Stimulated activated CD8-positive, alpha-beta memory T cell treated with anti-CD3 and anti-CD28 coated beads, Interleukin-15, amount 100 ng/mL, for 24 hours (primary cell): ENCODE measurements at places on chromosomes 2 and 18.

DNA sequence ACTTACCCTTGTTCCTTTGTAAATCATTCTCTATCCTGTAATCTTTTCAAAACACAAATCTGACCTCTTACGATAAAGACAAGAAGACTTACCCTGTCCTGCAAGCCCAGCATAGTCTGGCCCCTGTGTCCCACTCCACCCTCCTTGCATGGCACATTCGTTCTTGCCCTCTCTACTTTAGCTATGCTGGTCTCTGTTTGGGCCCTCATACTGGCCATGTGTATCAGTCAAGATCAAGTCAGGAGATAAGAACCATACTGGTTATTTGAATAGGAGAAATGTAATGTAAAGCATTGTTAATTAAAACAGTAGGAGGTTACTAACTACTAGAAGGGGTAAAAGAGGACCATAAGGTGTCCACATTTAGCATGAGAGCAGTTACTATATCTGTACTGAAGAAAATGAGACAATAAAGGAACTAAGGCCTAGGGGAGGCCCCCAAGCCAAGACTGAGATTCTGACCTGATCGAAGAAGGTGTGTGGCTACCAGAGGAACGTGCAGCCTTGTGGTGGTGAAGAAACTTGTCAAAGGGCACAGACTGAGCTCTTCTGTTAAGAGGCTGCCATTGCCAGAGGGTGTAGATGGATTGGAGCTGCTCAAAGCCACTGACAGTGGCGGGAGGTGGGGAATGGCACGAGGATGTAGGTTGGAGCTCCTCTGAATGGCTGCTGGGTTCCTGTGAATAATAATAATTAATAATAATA is 80.8 kb downstream of the KCTD18 start:
- DNase-seq = no peak

DNA sequence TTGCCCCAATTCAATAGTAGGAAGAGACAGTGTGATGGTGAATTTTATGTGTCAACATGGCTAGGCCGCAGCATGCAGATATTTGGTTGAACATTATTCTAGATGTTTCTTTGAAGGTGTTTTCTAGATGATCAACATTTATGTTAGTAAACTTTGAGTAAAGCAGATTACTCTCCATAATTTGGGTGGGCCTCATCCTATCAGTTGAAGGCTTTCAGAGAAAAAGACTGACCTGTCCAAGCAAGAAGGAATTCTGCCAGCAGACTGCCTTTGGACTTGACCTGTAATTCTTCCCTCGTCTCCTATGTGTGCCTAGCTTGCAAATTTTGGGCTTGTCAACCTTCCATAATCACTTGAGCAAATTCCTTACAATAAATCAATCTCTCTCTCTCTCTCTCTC is 8.3 kb upstream of the GRP start:
- no peak for DNase-seq

DNA sequence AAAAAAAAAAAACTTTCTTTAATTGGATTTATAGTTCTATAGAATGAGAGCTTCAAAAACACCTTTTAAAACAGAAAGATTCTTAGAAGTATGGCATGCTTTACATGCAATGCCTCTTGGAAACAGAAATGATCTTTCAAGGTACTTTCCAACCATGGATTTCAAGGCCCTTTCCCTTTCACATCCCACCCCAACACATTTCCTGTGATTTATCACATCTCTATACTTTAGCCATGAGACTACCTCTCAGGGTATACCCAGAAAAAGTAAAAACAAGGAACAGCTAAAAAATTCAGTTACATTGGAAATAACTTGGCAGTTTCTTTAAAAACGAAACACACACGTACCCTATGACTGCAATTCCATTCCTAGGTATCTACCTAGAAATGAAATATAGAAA is 15.2 kb downstream of the RNU4ATAC start:
- no peak for DNase-seq

- DNase-seq = no peak
These were observed 277.5 kb downstream of the DYSF start for GRCh38 chr2:71730785-71731383.

DNA sequence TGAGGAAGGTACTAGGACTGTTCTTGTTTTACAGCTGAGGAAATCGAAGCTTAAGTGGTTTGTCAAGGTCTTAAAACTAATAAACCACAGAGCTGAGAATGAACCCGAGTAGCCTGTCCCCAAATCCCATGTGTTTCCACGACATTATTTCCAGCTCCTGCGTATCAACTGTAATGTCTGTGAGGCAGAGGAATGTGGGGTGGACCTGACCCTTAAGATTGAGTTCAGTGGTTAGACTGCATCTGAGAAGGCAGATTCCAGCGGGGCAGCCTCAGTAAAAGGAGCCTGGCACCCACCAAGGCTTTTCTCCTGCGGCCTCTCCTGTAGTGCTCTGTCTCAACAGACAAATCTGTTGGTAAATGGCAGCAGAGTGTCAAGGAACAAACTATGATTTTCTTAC is 81.9 kb upstream of the TMEM178A start:
- DNase-seq = no peak

- DNase-seq = no peak
These were observed 33.2 kb downstream of the SLC38A11 start for GRCh38 chr2:164922134-164922533.

- DNase-seq = no peak
These were observed 7.3 kb upstream of the GALM start for GRCh38 chr2:38658613-38659012.

DNA sequence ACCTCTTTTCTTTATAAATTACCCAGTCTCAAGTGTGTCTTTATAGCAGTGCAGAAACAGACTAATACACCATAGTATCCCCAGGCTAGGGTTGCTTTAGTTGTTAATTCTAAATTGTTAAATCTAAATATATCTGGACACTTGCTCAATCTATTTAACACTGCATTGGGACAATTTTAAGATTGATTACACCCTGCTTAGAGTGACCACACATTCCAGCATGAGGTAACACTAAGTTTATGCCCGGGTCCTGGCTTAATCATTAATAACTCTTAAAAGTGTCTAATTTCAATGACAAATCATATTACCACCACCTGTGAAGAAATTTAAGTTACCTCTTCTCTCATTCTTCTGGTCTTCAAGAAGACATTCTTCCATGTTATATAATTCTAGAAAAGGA is 131.4 kb downstream of the ZNF385B start:
- DNase-seq = no peak

DNA sequence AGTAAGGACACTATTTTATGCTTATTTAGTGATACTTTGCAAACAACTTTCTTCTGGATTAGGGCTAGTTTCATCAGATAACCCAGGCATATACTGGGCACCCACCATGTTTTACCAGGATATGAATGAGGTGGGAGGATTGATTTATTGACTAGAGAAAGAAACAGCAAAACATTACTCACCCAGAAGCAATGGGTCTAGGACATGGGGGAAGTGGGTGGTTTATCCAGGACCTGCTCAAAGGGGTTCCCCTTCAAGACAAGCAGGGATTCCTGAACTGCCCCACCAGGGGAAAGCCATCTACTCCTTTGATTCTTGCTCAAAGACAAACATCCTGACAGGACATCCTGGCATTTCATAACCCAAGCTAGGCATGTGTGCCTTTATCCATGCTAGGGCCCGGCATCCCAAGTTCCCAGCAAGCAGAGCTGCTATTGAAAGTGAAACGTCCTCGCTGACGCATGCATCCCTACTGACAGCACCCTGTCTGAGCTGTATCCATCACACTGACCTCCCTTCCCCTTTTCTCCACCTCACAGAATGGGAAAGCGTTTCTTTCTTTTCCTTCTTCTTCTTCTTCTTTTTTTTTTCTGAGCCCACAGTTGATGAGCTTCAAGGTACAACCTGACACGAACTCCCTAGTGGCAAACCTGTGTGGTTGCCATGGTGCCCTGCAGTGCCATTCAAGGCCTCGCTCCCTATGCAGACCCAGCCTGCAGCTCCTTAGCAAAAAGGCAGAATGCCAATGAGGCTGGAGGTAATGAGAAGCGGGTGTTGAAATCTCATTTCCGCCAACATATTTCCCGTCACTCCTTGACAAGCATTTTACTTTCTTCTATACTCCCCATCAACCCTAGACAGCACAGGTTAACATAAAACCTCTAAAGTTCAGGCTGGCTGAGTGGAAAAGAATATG is 70.5 kb downstream of the CLHC1 start:
- no peak for DNase-seq

DNA sequence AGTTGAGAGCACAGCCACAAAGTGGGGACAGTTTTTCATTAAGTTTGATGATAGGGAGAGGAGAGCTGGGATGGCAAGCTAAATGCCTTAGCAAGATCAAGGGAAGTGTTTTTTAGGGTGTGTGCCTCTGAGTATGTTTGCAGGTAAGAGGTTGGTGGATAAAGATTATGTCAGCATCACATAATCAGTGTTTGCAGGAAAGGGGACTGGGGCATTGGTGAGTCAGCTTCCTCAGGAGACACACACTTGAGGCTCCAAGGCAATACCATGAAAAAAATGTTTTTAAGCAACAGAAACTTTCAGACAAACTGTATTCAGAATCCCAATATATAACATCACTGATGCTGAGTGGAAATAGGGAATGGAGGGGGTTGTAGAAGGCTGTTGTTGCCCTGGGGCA is 25.4 kb upstream of the DTNB start:
- DNase-seq = no peak

DNA sequence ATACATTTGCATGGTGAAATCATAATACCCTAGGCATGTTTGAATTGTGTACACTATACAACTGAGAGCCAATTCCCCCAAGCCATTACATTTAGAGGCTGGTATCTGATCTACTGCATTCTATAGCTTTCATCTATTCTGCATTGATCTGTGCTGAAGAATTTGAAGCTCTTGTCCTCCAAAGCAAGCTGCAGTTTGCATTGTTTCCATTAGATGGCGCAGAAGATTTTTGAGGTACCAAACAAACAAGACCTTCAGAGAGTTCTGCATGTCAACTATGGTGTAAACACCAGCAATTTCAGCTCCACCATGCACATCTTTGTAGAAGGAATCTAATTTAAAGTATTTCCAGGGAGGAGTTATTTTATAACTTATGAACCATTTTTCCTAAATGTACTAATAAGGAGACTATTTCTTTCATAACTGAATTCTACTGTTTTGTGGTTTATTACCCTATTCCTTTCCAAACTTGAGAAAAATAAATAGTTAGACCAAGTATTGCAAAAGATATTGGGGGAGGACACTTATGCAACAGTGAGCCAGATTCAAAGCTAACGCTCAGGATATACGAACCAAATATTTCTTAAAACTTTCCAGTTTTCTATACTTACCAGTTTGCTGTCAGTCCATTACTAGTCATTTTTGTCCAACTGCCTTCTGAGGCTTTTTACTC is 761.8 kb upstream of the ACVR2A start:
- peak; percentile 1 for DNase-seq

GRCh38 chr2:147173189-147173581 is 671.6 kb upstream of the ACVR2A start:
- no peak for DNase-seq

DNA sequence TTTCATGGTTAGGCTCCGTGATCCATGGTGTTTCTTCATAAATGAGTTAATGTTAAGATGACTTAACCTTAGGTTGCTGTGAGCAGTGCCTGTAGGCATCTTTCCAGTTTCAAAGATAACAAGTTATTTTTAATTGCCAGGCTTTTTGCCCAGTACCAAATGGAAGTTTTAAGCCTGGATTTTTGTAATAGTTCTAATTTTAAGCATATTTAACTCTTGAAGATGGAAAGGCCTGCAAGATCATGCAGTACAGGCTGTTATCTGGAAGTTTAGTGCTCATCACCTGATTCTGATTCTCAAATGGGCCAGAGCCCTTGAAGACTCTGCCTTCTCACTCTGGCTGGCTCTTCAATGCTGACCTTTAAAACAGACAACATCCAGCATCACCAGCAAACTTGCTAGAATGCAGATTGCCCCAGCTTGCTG is 141.3 kb downstream of the NCK2 start:
- DNase-seq = no peak

DNA sequence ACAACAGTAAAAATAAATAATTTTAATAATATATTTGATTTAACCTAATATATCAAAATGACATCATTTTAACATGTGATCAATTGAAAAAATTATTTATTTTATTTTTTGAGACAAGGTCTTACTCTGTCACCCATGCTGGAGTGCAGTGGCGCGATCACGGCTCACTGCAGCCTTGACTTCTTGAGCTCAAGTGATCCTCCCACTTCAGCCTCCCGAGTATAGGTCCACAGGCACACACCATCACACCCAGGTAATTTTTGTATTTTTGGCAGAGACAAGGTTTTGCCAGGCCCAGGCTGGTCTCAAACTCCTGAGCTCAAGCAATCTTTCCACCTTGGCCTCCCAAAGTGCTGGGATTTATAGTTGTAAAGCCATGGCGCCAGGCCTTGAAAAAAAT is 126.7 kb upstream of the COPS8 start:
- DNase-seq = no peak

DNA sequence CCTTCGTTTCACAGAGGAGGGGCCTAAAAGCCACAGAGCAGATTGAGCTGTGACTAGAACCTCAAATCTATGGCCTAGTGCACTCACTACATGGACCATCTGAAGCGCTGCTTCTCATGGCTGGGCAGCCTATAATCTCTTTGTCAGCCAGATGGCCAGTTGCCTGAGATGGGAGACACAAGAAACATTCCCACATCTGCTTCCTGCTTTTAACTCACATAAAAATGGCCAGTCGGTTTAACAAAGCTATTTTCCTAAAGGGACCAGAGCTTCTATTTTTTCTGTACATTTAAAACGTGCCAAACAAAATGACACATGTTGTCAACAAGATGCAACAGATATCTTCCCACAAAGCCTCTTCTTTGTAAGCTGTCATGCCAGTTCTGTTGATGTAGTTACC is 173.8 kb downstream of the GFPT1 start:
- DNase-seq = no peak

DNA sequence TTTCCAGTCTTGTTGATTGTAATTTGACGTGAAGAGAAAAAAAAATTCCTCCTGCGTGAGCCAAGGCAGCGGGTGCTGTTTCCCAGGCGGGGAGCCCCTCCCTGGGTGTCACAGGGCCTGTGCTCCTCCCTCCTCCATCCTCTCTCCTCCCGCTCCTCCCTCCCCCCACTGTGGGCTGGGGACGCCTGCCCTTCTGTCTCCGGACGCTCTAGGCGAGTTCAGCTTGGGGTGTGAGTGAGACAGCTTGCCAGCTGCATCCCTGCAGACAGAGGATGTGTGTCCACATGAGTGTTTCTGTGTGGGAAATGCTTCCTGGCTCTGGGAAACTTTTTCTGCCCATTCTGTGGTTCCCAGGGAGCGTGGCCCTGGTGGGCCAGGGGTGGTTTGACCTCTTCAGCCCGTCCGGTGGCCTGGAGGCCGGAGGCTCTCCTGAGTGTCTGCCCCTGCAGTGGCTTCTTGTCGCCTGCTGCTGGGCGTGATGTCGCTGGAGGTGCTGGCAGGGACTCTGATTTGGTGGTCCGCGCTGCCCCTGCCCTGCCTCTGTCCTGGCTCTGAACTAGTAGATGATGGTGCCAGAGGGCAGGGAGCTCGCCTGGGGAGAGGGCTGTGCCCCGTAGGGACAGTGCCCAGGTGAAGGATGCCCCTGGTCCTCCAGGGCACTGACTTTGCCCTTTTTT is 96.4 kb downstream of the USP40 start:
- no peak for DNase-seq

GRCh38 chr2:19352946-19353720 is 5.3 kb downstream of the OSR1 start:
- no peak for DNase-seq

- no peak for DNase-seq
These were observed 13.5 kb downstream of the CBLN2 start for GRCh38 chr18:72530622-72531021.
